Left lung (tissue), 14 donors: ENCODE measurements at places on chromosomes 7 and 10. TPM values are rescaled to one million over a fixed set of nuclear protein-coding genes. Genes with fewer than 3 reads are reported as not detected.

DNA sequence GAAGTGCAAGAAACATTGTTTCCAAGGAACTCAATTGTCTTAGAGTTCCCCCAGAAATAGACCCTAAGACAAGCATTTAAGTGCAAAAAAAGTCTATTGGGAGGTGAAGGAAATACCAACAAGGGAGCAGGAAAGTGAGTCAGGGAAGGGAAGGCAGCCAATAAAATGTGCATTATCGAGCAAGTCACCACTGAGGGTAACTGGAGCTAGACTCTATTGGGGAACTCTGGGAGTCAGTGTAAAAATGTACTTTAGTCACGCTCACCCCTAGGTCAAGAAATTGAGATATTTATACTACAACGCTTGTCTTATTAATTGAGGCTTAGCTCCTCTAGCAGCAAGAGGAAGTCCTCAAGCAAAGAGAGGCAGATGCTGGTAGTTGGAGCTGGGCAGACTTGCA lies 137.7 kb downstream of the RTKN2 start:
- DNase-seq, result no peak

DNA sequence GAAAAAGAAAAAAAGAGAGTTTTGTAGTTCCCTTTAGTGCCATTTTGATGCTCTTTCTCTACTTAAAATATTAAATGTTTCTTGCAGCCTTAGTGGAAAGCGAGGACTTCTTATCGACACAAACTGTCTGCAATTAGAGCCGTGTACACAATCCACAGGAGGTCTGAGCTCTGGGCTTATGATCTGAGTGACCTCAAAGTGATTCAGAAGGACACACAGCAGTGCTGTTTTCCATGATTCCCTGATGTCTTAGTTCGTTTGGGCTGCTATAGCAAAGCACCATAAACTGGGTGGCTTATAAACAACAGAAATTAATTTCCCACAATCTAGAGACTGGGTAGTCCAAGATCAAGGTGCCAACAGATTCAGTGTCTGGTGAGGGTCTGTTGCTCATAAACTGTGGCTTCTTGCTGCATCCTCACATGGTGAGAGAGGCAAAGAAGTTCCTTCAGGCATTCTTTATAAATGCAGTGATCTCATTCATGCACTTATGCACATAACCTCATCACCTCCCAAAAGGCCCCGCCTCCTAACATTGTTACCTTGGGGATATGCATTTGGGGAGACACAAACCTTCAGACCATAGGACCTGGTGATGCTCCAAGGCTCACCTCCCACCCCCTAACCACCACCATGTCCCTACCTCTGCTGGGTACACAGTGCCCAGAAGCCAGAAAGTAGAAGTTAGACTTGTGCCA lies 204.5 kb upstream of the GHITM start:
- no peak for DNase-seq

The PNLIPRP3 gene
- total RNA-seq, result 0.42 TPM

DNA sequence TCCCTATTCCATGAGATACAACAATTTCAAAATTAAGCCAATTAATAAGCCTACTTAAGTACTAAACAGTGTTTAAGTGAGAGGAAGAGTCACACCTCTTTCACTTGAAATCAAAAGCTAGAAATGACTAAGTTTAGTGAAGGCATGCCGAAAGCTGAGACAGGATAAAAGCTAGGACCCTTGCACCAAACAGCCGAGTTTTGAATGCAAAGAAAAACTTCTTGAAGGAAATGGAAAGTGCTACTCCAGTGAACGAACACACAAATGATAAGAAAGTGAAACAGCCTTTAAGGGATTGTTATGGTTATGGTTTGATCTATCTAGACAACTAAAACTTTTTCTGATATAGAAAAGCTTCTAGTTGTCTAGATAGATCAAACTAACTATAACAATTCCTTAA lies 135.4 kb upstream of the KMT2E start:
- DNase-seq, result no peak

GRCh38 chr7:23357190-23358093 lies 58.3 kb downstream of the MALSU1 start:
- DNase-seq, result no peak

The NRCAM gene
- total RNA-seq, result 10.6 TPM

The PRKG1 gene
- total RNA-seq, result 29.0 TPM

- DNase-seq, result no peak
Measured at GRCh38 chr7:8515640-8516185, 82.3 kb downstream of the NXPH1 start.

The HOGA1 gene
- total RNA-seq, result 1.1 TPM

The SLC29A3 gene
- 13.4 TPM for total RNA-seq

The ANXA8L1 gene
- 7.2 TPM for total RNA-seq

GRCh38 chr7:95322396-95322795 lies 1.9 kb downstream of the PON1 start:
- DNase-seq, result no peak

The NXPH1 gene
- not detected for total RNA-seq

- DNase-seq, result no peak
Measured at GRCh38 chr7:20470726-20471125, 140.0 kb downstream of the ITGB8 start.

The TRIM4 gene
- 23.6 TPM for total RNA-seq

The UPK3BL2 gene
- total RNA-seq, result 22.0 TPM

GRCh38 chr10:30834153-30834552 lies 197.5 kb downstream of the ZNF438 start:
- no peak for DNase-seq

The ASAH2 gene
- total RNA-seq, result 4.5 TPM

The CHAT gene
- total RNA-seq, result not detected

DNA sequence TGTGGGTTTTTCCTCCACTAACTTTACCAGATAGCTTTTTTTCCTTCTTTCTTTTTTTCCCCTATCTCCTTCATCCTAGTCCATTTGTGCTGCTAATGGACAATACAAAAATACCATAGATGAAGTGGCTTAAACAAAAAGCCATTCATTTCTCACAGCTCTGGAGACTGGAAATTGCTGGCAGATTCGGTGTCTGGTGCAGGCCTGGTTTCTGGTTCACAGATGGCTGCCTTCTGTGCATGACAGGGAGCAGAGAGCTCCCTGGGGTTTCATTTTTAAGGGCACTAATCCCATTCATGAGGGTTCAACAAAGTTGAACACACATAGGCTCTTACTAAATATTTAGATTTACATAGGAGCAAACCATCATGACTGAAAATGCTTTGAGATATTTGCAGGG lies 467.4 kb downstream of the TYW1 start:
- no peak for DNase-seq

DNA sequence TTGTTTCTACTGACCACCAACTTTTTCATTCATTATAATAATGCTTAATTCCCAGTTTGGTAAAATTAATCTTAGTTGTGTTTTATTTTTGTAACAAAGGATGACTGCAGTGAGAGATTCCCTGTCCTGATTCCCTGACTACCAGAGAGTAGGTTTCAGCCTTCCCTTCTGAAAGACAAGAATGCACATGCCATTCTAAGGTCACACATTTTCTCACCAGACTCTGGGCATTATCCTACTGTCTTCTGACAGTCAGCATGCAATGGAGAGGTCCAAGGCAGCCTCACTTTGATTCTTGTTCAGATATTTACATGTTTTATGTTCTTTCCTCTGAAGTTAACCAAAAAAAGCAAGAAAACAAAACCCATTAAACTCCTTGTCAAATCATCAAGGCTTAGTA lies 372.7 kb upstream of the CDC14C start:
- DNase-seq, result no peak

- no peak for DNase-seq
Measured at GRCh38 chr10:20954519-20954918, 57.4 kb upstream of the NEBL start.

The DLX5 gene
- total RNA-seq, result 1.8 TPM

DNA sequence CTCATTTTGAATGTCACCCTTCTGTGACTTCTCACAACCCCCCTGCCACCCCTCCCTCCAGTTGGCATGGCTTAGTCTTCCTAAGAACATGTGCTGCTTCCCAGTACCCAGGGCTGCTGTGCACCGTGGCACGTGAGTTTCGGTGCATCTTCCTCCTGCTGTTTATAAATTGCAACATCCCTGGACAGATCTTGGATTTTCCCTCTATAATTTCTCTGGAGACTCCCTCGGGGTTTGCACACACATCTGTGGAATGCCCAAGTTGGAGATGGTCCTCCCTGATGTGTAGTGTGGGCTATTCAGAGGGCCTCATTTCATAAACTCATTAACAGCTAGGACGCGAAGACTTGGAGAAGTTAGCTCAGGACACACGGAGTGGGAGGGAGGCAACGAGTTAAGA lies 52.9 kb downstream of the IKZF1 start:
- DNase-seq, result no peak

The HMX3 gene
- not detected for total RNA-seq

DNA sequence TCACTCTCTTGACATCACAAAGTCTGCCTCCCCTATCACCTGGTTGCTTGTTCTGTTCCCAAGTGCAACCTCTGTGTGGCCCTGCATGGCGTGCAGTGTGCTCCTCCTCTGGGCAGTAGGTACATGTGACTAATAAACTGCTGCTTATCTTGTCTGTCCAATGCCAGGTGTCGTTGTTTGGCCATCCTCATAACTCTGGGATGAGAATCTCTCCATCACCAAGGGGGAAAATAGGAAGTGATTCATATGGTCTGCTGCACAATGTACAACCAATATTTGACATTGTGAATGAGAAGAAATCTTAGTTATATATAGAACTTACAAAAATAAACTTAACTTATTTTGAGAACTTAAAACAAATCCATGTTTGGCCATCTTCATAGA lies 135.2 kb downstream of the INHBA start:
- DNase-seq, result no peak

GRCh38 chr10:63627396-63627795 lies 106.2 kb downstream of the REEP3 start:
- DNase-seq, result no peak

GRCh38 chr10:110487411-110488331 lies 10.0 kb upstream of the DUSP5 start:
- no peak for DNase-seq

- DNase-seq, result no peak
Measured at GRCh38 chr7:93913197-93913596, 6.8 kb downstream of the GNGT1 start.

GRCh38 chr7:155709453-155709852 lies 65.0 kb downstream of the RBM33 start:
- no peak for DNase-seq

DNA sequence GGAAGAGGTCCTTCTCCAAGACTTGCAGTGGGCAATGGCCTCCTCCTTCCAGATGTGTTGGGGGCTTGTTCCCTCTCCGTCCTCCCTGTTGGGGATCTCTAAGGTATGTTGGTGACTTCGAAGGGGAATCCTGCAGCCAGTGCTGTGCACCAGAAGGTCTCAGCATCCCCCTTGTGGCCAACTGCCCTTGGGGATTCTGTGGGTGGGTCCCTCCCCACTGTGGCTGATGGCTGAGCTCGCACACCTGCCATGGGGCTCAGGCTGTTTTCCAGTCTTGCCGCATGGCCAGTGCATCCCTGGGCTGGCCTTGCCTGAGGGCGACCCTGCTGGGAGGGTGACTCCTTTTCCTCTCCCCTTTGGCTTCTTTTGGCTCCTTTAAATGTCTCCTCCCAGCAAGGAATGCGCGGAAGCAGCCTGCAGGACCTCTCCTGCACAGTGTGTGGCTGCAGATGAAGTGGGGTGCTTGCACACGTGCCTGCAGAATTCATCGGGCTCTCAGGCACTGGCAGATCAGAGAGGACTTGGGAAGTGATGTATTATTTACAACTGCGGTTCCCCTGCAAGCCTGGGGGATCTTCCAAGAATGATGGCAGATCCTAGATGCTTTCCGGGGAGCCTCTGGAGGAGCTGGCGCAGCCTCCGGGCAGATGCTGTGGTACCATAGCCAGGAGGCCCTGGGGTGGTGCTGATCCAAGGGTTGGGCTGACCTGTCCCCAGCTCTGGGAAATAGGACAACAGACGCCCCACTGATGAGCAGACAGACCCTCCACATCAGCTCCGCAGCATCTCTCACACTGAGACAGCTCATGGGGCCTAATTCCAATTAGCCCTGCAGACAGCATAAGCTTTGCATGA lies 410.0 kb downstream of the TCERG1L start:
- no peak for DNase-seq

The ZNHIT1 gene
- total RNA-seq, result 66.1 TPM

The PLAU gene
- 29.0 TPM for total RNA-seq

The THSD7A gene
- total RNA-seq, result 3.7 TPM

The ZNF282 gene
- total RNA-seq, result 20.3 TPM

GRCh38 chr7:127979113-127979727 lies 52.0 kb downstream of the LRRC4 start:
- no peak for DNase-seq

The GIMAP5 gene
- 37.8 TPM for total RNA-seq

DNA sequence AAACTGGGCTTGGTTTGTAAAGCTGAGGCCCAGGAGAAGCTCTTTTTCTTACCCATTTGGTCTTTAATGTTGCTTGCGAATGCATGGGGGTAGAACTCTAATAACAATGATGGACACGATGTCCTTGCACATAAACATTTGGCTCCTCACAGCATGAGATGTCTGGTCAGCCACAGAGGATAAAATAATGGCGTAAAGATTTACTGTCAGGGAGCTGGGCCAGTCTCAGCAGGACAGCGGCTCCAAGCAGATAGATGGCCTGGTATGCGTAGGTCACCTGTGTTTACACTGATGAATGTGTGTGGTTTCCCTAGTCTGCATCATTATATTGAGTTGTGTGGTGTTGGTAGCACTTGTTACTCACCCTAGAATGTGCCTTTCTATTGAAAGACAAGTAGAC lies 537.4 kb downstream of the CNTNAP2 start:
- no peak for DNase-seq

DNA sequence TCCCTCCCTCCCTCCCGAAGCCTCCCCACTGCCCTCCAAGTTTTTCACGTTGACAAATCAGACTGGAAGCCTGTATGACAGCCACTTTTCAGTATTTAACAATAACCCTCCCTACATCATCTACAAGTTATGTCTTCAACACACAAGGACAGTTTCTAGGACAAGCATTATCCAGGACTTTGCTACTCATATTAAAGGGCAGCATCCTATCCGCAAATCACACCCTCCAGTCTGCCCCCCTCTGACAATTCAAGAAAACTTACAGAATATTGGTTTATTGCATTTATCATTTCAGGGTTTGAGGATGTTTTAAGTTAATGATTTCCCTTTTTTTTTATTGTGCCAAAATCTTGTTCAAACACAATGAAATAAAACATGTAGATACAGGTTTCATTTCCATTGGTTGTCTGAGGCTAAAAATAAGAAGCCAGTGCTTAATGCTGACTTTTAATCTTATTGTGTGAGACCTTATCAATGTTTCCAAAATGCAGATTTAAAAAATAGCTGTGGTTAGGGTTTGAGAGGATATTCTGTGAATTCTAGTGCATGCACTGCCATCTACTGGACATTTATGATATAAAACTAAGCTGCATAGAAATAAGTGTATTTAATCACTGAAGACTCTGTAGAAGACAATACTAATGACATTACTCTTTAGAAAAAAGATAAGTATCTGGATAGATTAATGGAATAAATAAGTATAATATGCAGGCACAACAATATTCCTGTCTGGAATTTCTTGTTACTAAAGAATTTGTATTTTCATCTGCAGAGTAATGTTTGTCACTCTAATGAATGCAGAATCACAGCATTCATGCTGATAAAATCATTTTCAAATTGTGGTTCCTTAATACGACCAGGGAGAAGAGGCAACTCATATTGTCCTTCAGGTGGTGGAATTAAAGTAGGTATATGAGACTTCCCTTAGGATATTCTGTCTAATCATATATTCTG lies 64.1 kb downstream of the CAV1 start:
- peak; percentile 64 for DNase-seq

GRCh38 chr7:116929914-116930913 lies 23.1 kb upstream of the ST7 start:
- peak; percentile 91 for DNase-seq

The SLC18A3 gene
- total RNA-seq, result not detected
